ENCODE measurements at places on chromosomes 7 and 10.

- no peak for DNase-seq
Observed at GRCh38 chr7:1723254-1723653, 53.2 kb downstream of the ELFN1 start.

DNA sequence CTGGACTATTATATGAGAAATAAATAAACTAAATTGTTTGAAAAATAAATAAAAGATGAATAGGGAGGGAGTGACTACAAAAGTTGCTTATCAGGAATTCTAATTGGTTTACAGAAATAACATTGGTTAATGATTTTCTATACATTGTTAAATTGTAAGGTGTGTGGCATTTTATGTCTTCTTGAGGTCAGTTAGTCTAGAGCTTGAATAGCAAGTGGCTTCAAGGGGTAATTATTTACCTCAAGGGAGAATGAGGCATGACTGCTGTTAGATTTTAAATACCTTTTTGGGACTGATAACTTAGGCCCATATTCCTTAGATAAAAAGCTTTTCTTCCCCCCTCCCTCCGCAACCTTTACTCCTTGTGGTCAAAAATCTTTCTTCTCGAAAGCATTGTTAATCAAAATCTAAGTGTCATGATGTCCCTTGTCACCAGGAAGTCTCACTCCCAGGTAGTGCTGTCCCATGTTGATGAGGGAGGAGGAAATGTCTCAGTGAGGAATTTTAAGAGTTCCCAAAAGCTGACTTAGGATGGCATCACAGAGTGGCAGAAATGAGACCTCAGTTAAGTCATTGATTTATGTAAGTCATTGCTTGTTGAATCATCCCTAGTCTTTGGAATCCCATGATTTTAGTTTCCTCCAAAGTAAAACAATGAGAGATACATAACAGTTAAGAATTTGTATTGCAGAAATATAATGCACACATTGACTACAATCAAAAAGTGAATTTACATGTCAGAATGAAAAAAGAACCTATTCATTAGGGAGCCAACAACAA, 71.5 kb downstream of the MAPK8 start:
- DNase-seq: no peak

DNA sequence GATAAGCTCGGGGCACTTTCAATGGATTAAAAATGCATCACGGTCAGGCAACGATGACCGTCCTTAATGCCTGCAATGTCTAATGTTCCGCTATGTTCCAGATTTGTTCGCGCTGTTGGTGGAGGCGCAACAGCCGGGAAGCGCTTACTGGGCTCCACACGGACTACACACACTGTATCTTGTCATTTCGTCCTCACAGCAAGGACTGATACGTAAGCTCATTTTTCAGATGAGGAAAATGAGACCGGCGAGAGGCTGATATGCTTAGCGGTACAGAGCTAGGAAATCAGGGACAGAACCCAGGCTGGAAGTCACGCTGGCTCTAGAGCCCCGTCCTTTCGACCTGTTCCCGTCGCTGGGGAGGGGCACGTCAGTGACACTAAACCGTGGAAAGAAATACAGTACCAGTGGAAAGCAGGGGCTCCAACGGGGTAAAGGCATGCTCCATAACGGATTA, 670 bp downstream of the TPK1 start:
- no peak for DNase-seq

GRCh38 chr7:106108991-106109390, 3.1 kb downstream of the SYPL1 start:
- DNase-seq: no peak

GRCh38 chr10:126135177-126135576, 238.8 kb downstream of the FANK1 start:
- DNase-seq: no peak

- no peak for DNase-seq
Observed at GRCh38 chr10:132588301-132589013, 50.9 kb downstream of the INPP5A start.

- no peak for DNase-seq
Observed at GRCh38 chr10:1174022-1174421, 117.8 kb downstream of the WDR37 start.

- no peak for DNase-seq
Observed at GRCh38 chr10:44731283-44731682, 179.9 kb upstream of the TMEM72 start.

DNA sequence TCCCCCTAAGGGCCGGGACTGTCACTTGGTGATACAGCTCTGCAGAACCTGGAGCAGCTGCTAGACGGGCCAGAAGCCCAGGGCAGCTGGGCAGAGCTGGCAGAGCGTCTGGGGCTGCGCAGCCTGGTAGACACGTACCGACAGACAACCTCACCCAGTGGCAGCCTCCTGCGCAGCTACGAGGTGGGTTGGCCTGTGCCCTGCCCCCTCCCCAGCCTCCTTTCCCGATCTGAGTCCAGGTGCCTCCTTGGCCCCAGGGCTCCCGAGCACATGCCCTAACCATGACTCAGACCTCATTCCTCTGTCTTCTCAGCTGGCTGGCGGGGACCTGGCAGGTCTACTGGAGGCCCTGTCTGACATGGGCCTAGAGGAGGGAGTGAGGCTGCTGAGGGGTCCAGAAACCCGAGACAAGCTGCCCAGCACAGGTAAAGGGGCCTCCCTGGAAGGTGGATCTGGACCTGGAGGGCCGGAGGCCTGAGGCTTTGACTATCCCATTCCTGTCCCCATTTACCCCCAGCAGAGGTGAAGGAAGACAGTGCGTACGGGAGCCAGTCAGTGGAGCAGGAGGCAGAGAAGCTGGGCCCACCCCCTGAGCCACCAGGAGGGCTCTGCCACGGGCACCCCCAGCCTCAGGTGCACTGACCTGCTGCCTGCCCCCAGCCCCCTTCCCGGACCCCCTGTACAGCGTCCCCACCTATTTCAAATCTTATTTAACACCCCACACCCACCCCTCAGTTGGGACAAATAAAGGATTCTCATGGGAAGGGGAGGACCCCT, 6.4 kb downstream of the NFKB2 start:
- no peak for DNase-seq

GRCh38 chr7:117667456-117667855, 187.6 kb downstream of the CFTR start:
- no peak for DNase-seq

GRCh38 chr10:75651417-75651816, 220.0 kb downstream of the LRMDA start:
- no peak for DNase-seq

- DNase-seq: peak; percentile 69
Observed at GRCh38 chr7:37352974-37353948, 95.4 kb downstream of the ELMO1 start.

DNA sequence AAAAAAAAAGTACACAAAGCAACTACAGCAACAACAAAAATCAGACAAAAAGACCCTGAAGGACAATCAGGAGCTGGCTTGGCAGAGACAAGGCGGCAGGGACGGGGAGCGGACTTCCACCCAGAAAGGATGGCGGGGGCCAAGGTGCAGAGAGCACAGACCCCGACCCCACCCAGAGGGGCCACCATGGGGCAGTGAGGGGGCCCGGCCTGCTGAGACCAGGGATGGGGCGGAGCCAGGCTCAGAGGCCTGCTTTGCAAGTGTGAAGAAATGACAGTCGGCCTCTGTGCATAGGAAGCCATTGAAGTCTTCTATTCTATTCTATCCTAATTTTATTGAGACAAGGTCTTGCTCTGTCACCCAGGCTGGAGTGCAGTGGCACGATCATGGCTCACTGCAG, 82.0 kb downstream of the ELFN1 start:
- DNase-seq: no peak

DNA sequence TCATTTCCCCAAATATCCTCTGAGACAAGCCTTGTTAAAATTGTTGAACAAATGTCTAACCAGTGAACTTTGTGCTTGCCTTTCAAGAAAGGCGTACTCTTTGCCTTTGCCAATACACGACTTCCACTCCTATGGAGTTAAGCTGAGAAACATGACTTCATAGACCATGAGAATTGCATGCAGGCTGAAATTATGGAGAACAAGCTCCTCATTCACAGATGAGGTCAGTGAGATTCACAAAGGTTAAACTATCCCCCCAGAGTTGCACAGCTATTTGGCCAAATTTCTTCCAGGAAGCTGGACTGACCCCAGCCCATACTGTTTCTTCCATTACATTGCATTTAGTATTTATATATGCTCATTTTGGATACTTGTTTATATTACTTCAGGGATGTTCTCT, 221.4 kb upstream of the SEMA3C start:
- no peak for DNase-seq

- no peak for DNase-seq
Observed at GRCh38 chr10:57867241-57867640, 400.5 kb downstream of the IPMK start.

Data from activated naive CD4-positive, alpha-beta T cell treated with anti-CD3 and anti-CD28 coated beads, Interleukin-2, amount 50 U/mL, for 16 hours (primary cell).